Caki2 (cell line): ENCODE measurements at places on chromosomes 2 and 18. TPM values are rescaled to one million over a fixed set of nuclear protein-coding genes. Genes with fewer than 3 reads are reported as not detected.

GRCh38 chr18:61551586-61551985 is 218.4 kb downstream of the CDH20 start:
- peak; percentile 17 for DNase-seq

GRCh38 chr2:161709428-161709827 is 85.2 kb downstream of the SLC4A10 start:
- DNase-seq, result no peak

GRCh38 chr18:59604877-59605276 is 92.3 kb downstream of the CCBE1 start:
- no peak for DNase-seq

Gene SALL3
- not detected in 2 replicates for total RNA-seq

Gene TANC1
- 7.8 and 9.7 TPM in 2 replicates for total RNA-seq

Gene MYO7B
- total RNA-seq, result not detected in 2 replicates
